Left lung (tissue), 14 donors: ENCODE measurements at places on chromosomes 16 and 17. TPM values are rescaled to one million over a fixed set of nuclear protein-coding genes. Genes with fewer than 3 reads are reported as not detected.

- H3K36me3 ChIP-seq: no peaks in the 10 kb centered on the region
- H3K4me3 ChIP-seq: peak overlapping the region; percentile 7
- no peak for DNase-seq
- peaks cover 60% of the 10 kb centered on the region for H3K4me1 ChIP-seq
- H3K27ac ChIP-seq: no peak overlapping the region
Measured at GRCh38 chr16:67163164-67163998, 1.2 kb upstream of the HSF4 start.

- H3K27me3 ChIP-seq: no peaks in the 10 kb centered on the region
- H3K4me1 ChIP-seq: no peaks in the 10 kb centered on the region
- no peak overlapping the region for H3K4me3 ChIP-seq
Measured at GRCh38 chr16:52350031-52350642, 196.8 kb downstream of the TOX3 start.

Gene TNFRSF13B
- not detected for polyA plus RNA-seq

GRCh38 chr17:78694805-78695531 lies 87.1 kb downstream of the CYTH1 start:
- no peaks in the 10 kb centered on the region for H3K27me3 ChIP-seq
- DNase-seq: no peak
- H3K4me1 ChIP-seq: no peaks in the 10 kb centered on the region
- H3K36me3 ChIP-seq: no peaks in the 10 kb centered on the region
- H3K27ac ChIP-seq: no peak overlapping the region
- H3K4me3 ChIP-seq: no peak overlapping the region

DNA sequence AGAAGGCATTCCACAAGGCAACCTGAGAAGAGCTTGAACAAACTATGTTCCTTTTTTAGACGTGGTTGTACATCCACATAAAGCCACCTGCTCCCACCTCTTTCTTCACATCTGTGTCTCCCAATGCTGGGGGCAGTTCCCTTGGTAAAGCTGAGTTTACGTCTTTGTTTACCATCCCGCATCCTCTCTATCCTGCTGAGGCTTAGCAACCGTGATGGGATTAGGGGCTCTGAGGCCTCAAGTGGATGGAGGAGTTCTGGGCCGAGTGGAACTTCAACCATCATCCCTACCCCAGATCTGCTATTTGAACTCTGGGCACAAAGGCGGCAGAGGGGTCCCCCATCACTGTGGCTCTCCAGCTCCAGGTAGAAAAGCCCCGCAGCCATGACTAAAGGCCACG lies 94.2 kb upstream of the CREBBP start:
- no peak overlapping the region for H3K27ac ChIP-seq
- H3K36me3 ChIP-seq: peaks cover 40% of the 10 kb centered on the region
- H3K4me1 ChIP-seq: no peaks in the 10 kb centered on the region
- DNase-seq: no peak
- H3K4me3 ChIP-seq: no peak overlapping the region

- H3K27me3 ChIP-seq: no peaks in the 10 kb centered on the region
- H3K27ac ChIP-seq: peak overlapping the region; percentile 67
- DNase-seq: peak; percentile 90
Measured at GRCh38 chr17:75869282-75870141, 8.9 kb downstream of the TRIM47 start.

Gene RNF167
- polyA plus RNA-seq: 126 TPM

Gene PYCARD
- 14.4 TPM for polyA plus RNA-seq

DNA sequence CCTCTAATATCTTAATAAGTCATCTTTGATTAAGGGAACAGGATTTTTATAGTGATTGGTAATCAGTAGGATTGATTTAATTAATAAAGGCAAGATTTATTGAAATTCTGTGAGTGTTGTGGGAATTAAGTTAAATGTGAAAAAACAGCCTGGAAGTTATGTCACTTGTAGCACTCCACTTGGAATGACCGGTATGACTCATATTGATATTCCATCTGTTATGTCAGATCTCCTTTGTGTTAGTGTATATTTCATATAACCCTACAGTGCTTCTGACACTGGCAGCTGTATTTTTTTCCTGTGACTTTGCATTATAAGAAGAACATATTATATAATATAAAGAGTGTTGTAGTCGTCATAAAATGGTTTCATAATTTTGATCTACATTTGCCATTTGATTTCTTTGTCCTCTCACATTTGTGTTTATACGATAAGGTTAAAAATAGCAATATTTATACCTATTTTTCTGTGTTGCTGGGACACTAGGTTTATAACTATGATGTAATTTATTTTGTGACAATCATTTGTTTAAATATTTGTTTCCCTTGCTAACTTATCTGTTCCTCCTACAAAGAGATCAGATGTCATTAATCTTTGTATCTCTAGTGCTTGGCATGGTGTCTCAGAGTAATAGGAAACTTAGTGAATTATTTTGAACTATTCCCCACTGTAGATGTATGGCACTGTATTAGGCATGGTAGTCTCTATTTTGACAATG lies 249.0 kb downstream of the BCAS3 start:
- H3K36me3 ChIP-seq: no peaks in the 10 kb centered on the region
- no peak overlapping the region for H3K4me3 ChIP-seq
- H3K4me1 ChIP-seq: no peaks in the 10 kb centered on the region
- no peak for DNase-seq
- H3K27me3 ChIP-seq: no peaks in the 10 kb centered on the region

DNA sequence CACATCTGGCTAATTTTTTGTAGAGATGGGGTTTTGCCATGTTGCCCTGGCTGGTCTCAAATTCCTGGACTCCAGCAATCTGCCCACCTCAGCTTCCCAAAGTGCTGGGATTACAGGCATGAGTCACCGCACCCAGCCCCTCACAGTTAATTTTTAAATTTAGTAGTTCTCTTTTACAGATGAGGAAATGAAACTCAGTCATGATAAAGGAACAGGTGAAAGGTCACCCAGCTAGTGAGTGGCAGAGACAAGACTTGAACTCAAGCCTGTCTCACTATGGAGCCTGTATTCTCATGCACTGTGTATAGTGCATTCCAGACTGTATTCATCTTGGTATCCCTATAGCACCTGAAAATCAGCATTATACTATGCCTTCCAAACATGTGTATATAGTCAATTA lies 77.1 kb upstream of the WSB1 start:
- H3K4me3 ChIP-seq: no peak overlapping the region
- DNase-seq: no peak
- no peaks in the 10 kb centered on the region for H3K36me3 ChIP-seq
- no peaks in the 10 kb centered on the region for H3K4me1 ChIP-seq
- H3K27me3 ChIP-seq: no peaks in the 10 kb centered on the region
- H3K27ac ChIP-seq: no peak overlapping the region

GRCh38 chr17:59496178-59496577 lies 69.2 kb upstream of the DHX40 start:
- H3K36me3 ChIP-seq: no peaks in the 10 kb centered on the region
- no peak for DNase-seq
- H3K4me3 ChIP-seq: no peak overlapping the region
- H3K4me1 ChIP-seq: no peaks in the 10 kb centered on the region
- H3K27ac ChIP-seq: no peak overlapping the region
- no peaks in the 10 kb centered on the region for H3K27me3 ChIP-seq

GRCh38 chr16:85578599-85578948 lies 34.5 kb upstream of the GSE1 start:
- no peak overlapping the region for H3K4me3 ChIP-seq
- no peaks in the 10 kb centered on the region for H3K27me3 ChIP-seq
- no peaks in the 10 kb centered on the region for H3K36me3 ChIP-seq
- no peak for DNase-seq
- H3K27ac ChIP-seq: no peak overlapping the region

GRCh38 chr16:15576960-15577958 lies 65.7 kb downstream of the MARF1 start:
- H3K4me3 ChIP-seq: no peak overlapping the region
- H3K4me1 ChIP-seq: peaks cover 32% of the 10 kb centered on the region
- H3K27ac ChIP-seq: no peak overlapping the region
- H3K36me3 ChIP-seq: no peaks in the 10 kb centered on the region
- no peak for DNase-seq

- H3K36me3 ChIP-seq: no peaks in the 10 kb centered on the region
- H3K4me1 ChIP-seq: no peaks in the 10 kb centered on the region
- H3K27ac ChIP-seq: peak overlapping the region; percentile 15
- H3K4me3 ChIP-seq: peak overlapping the region; percentile 33
- no peaks in the 10 kb centered on the region for H3K27me3 ChIP-seq
Measured at GRCh38 chr17:58414596-58414997, 2.7 kb downstream of the RNF43 start.

- H3K4me3 ChIP-seq: no peak overlapping the region
- no peak overlapping the region for H3K27ac ChIP-seq
- no peak for DNase-seq
- H3K36me3 ChIP-seq: no peaks in the 10 kb centered on the region
Measured at GRCh38 chr17:7001318-7001961, 5.6 kb downstream of the ALOX12 start.

DNA sequence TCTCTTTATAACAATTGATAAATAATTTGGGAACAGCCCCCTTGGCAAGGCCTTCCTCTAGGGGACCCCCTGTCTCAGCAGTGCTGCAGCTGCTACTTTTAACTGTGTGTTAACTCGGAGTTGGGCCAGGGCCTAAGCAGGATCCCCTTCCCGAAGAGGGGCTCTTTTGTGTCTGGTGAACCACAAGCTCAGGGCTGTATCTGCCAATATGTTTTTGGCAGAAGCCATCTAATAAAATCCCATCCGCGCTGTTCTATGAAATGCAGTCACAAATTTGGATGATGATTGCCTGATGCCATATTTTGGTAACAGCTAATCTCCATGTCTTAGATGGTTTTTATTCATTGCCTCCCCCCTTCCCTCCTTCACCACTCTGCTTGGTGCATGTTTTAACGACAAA lies 267.7 kb downstream of the FTO start:
- H3K36me3 ChIP-seq: no peaks in the 10 kb centered on the region
- no peak overlapping the region for H3K27ac ChIP-seq
- H3K27me3 ChIP-seq: no peaks in the 10 kb centered on the region
- no peak overlapping the region for H3K4me3 ChIP-seq
- DNase-seq: peak; percentile 29

GRCh38 chr17:10041916-10042588 lies 137.0 kb upstream of the RCVRN start:
- H3K4me3 ChIP-seq: no peak overlapping the region
- no peak overlapping the region for H3K27ac ChIP-seq
- H3K36me3 ChIP-seq: no peaks in the 10 kb centered on the region

DNA sequence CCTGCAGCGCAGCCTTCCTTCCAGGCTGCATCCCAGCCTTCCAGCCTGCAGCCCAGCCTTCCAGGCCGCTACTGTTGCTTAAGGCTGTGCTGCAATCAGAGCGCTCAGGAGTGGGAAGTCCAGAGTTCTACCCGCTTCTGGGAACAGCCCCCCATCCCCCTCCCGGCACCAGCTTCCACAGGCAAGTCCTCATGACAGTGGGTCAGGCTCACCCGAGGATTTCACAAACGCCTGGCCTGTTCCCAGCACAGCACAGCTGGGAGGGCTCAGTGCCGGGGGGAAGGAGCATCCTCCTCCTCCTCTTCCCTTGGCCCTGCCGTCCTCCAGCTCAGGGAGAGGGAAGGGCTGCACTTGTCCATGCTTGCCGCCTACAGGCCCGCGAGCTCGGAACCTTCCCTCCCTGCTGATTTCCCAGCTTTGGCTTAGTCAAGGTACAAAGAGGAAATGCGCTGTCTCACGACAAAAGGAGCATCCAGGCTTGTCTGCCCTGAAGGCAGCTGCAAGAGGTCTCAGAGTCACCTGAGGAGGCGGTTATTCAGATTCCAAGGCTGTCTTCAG lies 8.3 kb downstream of the SOCS3 start:
- no peaks in the 10 kb centered on the region for H3K27me3 ChIP-seq
- peaks cover 28% of the 10 kb centered on the region for H3K36me3 ChIP-seq
- peak overlapping the region; percentile 98 for H3K27ac ChIP-seq
- peak overlapping the region; percentile 47 for H3K4me3 ChIP-seq

DNA sequence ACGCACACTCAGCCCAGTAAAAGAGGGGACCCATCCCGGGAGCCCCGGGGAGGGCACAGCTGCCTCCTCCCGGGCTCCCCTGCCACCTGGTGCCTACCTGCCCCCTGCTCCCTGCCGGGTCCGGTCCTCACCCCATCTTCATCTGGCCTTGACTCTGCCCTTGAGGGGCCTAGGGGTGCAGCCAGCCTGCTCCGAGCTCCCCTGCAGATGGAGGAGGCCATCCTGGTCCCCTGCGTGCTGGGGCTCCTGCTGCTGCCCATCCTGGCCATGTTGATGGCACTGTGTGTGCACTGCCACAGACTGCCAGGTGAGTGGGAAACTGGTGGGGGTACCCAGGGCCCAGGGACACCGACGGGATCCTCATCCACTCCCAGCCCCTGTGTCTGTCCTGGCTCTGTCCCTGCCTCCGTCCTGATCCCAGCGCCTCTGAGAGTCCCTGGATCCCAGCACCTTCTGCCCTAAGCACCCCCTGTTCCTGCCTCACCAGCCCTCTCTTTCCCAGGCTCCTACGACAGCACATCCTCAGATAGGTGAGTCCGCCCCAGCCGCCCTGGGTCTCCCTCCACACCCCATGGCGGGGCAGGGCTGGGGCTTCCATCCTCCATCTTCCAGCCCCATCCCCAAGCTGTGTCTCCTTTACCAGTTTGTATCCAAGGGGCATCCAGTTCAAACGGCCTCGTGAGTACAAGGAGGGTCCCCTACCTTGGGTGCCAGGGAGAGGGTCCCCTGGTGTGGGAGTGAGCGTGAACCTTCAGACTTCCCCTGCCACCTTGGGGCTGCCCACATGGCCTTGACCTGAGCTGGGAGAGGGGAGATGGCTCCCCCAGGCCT lies 574 bp downstream of the LAT start:
- peaks cover 99% of the 10 kb centered on the region for H3K36me3 ChIP-seq
- DNase-seq: no peak
- H3K4me3 ChIP-seq: peak overlapping the region; percentile 35
- H3K27me3 ChIP-seq: no peaks in the 10 kb centered on the region
- H3K4me1 ChIP-seq: peaks cover 17% of the 10 kb centered on the region

GRCh38 chr16:85197611-85198566 lies 85.6 kb upstream of the CIBAR2 start:
- DNase-seq: peak; percentile 55
- no peak overlapping the region for H3K27ac ChIP-seq
- H3K27me3 ChIP-seq: no peaks in the 10 kb centered on the region
- no peaks in the 10 kb centered on the region for H3K36me3 ChIP-seq
- no peak overlapping the region for H3K4me3 ChIP-seq
- H3K4me1 ChIP-seq: peaks cover 6% of the 10 kb centered on the region

Gene PMFBP1
- 6.5 TPM for polyA plus RNA-seq

Gene TTLL6
- 2.0 TPM for polyA plus RNA-seq

Gene POLR2A
- 118 TPM for polyA plus RNA-seq

DNA sequence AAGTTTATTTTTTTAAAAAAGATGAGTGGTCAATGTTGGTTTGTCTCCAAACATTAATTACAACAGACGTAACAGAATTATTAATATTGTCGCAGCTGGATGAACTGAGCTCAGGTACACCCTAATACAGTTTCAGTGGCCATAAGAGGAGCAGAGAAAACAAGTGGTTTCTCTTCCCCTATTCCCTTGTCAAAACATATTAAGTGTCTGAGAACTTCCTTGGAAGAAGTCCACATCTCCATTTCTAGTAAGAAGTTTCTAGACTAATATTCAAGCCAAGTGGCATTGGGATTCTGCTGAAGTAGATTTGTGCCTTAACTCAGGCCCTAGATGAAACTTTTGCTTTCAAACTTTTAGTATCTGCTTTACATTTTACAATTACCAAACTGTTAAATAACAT lies 47.7 kb downstream of the GNA13 start:
- H3K27ac ChIP-seq: no peak overlapping the region
- H3K27me3 ChIP-seq: no peaks in the 10 kb centered on the region
- peaks cover 10% of the 10 kb centered on the region for H3K4me1 ChIP-seq
- no peak for DNase-seq
- no peaks in the 10 kb centered on the region for H3K36me3 ChIP-seq
